ENCODE measurements at places on chromosomes 16 and 17.

DNA sequence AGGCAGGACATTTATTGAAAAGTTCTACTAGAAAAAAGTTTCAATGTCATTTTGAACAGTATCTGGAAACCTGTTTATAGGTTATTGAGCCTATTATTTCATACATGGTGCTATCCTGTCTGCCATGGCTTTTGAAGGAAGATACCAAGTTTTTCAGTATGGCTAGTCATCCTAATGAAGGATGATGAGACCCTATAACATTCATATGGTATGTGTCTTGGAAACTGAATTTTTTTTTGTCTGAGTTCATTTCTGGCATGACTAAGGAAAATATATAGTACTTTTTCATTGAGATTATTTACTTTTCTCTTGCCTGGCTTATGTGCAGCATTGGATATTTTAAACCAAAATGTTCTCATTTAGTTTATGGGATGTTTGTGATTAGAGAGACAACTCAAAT, 30.2 kb downstream of the CLTC start:
- DNase-seq: no peak

DNA sequence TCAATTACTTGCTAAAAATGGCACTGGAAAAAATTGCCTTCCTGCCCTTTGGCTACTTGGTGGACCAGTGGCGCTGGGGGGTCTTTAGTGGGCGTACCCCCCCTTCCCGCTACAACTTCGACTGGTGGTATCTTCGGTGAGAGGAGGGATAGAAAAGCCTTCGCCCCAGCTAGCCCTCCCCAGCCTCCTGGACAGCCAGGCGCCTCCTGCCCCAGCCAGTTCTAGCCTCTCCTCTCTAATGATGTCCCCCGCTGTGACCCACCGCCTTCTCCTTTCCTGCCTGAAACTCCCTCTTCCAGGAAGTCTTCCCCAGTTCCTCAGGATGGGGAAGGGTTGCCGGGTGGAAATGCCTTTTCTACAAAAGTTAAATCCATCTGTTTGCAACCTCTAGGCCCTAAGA, 6.2 kb downstream of the ACE start:
- no peak for DNase-seq

GRCh38 chr17:81050645-81051625, 16.0 kb downstream of the BAIAP2 start:
- no peak for DNase-seq

DNA sequence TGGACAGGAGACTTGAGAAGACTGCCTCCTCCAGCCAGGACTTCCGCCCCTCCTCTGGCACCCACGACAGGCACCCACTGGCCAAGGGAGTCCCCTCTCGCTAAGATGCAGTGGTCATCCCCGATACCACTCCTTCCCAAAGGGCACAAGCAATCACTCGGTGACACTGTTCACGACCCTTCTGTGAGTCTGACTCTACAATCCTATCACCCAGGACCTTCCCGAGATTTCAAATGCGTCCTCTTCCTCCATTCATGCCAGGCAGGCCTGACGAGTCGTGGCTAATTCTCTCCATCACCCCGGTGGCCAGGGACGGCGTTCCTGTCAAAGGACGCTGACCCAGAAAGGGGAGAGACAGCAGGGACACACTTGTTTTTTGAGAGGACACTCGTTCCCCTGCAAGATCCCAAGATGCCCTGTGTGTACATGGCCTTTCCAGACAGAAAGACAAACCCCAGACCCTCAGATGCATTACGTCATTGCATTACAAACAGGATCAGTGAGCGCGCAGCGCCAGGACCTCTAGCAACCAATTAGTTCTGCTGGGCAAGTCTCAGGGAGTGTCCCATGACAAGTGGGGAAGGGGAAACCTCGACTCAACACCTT, 12.2 kb downstream of the FBXO31 start:
- no peak for DNase-seq

DNA sequence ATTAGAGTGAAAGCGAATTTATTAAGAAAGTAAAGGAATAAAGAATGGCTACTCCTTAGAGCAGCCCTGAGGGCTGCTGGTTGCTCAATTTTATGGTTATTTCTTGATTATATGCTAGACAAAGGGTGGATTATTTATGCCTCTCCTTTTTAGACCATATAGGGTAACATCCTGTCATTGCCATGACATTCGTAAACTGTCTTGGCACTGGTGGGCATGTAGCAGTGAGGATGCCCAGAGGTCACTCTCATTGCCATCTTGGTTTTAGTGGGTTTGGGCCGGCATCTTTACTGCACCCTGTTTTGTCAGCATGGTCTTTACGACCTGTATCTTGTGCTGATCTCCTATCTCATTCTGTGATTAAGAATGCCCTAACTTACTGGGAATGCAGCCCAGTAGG, 58.2 kb downstream of the TANC2 start:
- DNase-seq: no peak

DNA sequence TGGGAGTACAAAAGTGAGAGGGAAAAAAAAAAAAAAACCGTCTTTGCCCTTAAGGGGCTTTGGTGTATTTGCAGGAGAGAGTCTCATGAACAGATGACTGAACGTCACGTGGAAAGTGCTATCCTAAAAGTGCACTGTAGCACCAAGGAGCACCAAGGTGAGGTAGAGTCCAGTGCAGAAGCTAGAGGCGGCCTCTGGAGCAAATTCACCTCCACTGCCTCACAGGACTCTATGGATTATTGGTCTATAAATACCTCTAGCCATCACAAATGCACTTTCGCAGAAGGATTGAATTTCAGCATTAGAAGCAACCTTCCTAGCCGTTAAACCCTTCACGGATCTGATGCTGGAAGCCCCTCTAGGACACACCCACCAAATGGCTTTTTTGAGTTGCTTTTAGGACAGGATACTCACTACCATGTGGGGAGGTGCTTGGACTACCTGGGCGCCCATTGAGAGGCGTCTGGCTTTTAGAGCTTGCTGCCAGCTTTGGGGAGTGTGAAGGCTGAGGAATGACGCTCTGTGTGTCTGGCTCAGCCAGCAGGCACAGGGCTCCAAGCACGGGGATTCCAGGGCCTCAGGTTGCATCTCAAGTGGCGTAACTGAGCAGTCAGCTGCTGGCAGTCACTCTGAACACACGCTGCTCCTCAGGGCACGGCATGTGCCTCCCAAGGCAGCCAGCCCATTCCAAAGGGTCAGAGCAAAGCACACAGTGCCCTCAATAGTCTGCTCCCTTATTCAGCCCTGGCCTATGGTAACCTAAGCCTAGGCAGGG, 52.7 kb downstream of the CDRT4 start:
- no peak for DNase-seq

- no peak for DNase-seq
These were observed 36.2 kb downstream of the RAB11FIP4 start for GRCh38 chr17:31427684-31428083.

DNA sequence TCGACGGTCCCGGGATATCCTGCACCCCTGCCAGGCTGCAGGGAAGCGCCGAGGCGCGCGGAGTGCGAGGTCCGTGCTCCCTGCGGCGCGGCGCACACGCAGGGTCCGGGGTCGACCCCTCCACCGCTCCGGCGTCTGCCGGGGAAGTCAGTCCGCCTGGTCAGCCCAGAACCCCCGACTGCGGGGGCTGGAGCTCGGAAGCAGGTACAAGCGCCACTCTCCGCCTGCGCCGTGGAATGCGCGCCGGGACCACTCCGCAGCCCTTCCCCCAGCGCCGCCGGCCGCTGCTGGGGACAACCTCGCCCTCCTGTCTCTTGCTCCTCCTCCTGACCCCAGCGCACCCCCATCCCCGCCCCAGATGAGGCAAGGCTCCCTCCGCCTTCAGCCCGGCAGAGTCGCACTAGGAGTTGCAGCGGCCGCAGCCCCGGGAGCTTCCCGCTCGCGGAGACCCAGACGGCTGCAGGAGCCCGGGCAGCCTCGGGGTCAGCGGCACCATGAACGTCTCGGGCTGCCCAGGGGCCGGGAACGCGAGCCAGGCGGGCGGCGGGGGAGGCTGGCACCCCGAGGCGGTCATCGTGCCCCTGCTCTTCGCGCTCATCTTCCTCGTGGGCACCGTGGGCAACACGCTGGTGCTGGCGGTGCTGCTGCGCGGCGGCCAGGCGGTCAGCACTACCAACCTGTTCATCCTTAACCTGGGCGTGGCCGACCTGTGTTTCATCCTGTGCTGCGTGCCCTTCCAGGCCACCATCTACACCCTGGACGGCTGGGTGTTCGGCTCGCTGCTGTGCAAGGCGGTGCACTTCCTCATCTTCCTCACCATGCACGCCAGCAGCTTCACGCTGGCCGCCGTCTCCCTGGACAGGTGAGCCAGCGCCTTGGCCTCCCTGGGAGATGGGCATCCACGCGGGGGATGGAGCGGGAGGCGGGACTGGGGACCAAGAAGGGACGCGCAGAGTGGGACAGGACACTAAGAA, at the start of gene GALR2:
GALR2 (plus strand) TSS at position 392 of the 974 bp plus-strand sequence; CDS start at position 495, 103 bp downstream.
- DNase-seq: no peak

DNA sequence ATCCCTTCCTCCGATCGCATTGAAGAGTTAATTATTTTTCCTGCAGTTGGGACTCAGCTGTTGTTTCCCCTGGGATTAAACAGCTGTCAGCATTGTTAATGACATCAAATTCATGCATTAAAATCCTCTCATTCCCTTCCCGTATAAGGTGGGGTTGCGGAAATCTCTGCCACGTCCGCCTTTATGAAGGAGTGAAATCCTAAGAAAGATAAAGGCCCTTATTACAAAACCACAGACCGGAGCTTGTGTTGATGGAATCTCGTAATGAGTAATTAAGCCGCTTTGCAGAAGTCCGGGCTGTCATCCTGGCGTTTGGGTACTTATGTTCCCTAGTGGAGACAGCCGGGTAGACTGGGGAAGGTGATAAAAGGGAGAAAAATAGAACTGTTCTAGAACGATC, 627.6 kb downstream of the MAF start:
- no peak for DNase-seq

GRCh38 chr16:89563639-89564392, 3.3 kb downstream of the RPL13 start:
- no peak for DNase-seq

DNA sequence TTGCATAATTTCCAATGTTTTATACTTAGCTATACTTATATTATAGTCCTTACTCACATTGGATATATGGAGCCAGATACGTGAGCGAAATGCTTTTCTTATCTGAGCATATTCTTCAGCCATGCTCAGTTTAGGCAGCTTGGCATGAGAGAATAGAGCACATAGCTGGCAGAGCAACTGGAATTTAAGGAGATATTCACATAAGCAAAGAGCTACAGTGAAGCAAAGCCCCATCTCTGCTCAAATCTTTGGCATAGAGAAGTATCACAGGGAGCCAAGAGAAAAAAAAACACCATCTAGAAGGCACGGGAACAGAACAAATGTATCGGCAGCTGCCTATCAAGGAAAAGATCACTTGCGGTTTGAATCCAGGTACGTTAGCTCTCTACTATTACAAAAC, 734.2 kb upstream of the KIF2B start:
- no peak for DNase-seq

GRCh38 chr17:44536090-44536953, 21.0 kb upstream of the FZD2 start:
- DNase-seq: no peak

- no peak for DNase-seq
These were observed 13.0 kb downstream of the MT1X start for GRCh38 chr16:56695246-56695645.

- DNase-seq: peak; percentile 62
These were observed 14.9 kb upstream of the CBFB start for GRCh38 chr16:67013823-67014633.

- no peak for DNase-seq
These were observed 11.2 kb upstream of the RFWD3 start for GRCh38 chr16:74677868-74678267.

DNA sequence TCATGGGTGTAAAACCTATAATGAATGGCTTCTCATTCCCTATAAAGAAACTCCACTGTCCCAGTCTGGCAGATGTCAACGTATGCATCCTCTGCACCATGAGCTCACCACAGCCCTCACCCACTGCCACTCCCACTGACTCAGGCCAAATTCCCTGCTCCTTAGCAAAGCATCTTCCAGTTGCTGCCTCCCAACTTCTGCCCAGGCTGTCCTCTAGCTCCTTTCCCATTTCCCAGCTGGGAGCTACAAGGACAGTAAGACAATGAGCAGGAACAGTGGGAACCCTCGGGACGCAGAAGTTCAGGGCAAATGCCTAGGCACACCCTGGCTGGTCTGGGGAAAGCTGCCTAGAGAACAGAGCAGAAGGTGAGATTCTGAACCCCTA, 9.1 kb upstream of the THAP11 start:
- DNase-seq: no peak

DNA sequence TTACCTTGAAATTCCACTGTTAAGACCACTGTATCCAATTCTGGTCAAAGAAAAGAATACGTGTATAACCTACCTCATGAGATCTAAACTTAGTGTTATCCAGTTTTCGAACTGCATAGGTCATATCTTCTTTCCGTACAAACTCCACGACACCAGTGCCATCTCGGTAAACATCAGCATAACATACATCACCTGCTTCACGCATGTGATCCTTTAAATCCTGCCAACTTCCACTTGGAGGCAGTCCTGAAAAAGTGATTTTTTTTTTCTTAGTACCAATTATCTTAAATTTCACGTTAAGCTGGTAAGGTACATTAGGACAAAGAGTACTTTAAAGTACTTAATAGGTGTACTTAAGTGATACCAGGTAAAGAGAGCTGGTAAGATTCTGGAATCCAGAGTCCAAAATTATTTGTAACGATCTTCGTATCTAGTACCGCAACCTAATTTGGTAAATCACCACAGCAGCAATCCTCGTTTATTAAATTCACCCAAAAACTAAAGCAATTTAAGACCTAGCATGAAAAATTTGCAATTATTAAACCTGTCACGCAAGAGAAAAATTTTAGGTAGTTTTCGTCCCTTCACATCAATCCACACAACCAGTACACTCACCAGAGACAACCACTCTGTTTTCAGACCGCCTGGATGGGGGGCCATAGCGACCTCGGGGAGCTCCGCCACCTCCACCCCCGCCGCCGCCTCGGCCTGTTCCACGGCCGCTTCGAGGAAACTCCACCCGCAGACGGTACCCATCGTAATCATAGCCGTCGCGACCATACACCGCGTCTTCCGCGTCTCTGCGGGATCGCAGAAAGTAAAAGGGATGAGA, 1.1 kb downstream of the SRSF1 start:
- DNase-seq: no peak

- no peak for DNase-seq
These were observed 546 bp downstream of the SNN start for GRCh38 chr16:11668623-11669379.

GRCh38 chr17:39404542-39405378, 3.3 kb upstream of the FBXL20 start:
- DNase-seq: no peak

DNA sequence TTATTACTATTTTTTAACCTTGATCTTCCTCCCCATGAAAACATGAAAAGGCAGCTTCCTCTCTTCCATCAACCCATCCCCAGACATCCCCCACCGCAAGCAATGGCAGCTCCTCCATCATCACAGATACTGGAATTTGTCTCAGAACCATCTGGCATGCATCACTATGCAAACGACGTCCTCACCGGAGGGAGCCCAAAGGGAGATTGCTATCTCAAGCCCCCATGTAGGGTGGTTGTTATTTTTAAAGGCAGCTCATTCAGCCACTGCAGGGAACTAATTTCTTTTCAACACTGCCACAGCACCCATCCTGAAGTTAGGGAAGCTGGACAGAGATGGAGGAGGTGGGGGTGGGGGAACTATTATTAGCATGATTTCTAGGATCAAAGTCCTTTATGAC, 222.5 kb downstream of the FOXL1 start:
- no peak for DNase-seq

Measured in Jurkat, Clone E6-1 (cell line).